ENCODE measurements at places on chromosomes 7 and 10. TPM values are rescaled to one million over a fixed set of nuclear protein-coding genes. Genes with fewer than 3 reads are reported as not detected.

- no peak for DNase-seq
These were observed 239.5 kb downstream of the REEP3 start for GRCh38 chr10:63760708-63761047.

The FZD8 gene
- 15.9 TPM for total RNA-seq

The PKD2L1 gene
- not detected for total RNA-seq

The GPAM gene
- 17.1 TPM for total RNA-seq

DNA sequence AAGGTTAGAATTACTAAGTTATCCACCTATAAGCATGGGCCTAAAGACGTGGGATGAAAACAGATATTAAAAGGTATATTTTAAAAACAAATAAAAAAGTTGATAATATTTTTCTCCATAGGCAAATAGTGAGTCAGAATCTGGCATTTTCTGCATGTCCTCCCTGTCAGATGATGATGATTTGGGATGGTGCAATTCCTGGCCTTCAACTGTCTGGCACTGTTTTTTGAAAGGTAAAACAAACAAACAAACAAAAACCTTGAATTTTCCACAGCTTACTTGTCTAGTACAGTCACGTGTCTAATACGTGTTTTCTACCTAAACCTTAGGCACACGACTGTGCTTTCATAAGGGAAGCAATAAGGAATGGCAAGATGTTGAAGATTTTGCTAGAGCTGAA lies 17.4 kb downstream of the HBP1 start:
- no peak for DNase-seq

GRCh38 chr7:156218544-156219306 lies 406.5 kb upstream of the SHH start:
- DNase-seq, result no peak

The ACHE gene
- 0.16 TPM for total RNA-seq

- DNase-seq, result peak; percentile 82
These were observed 34.2 kb upstream of the TCF7L2 start for GRCh38 chr10:112915590-112916572.

The MAGI2 gene
- 0.82 TPM for total RNA-seq

The FXYD4 gene
- not detected for total RNA-seq

GRCh38 chr10:74018241-74018640 lies 20.3 kb downstream of the VCL start:
- no peak for DNase-seq

- DNase-seq, result no peak
These were observed 84.5 kb upstream of the SMNDC1 start for GRCh38 chr10:110389255-110389654.

The TES gene
- total RNA-seq, result 143 TPM

DNA sequence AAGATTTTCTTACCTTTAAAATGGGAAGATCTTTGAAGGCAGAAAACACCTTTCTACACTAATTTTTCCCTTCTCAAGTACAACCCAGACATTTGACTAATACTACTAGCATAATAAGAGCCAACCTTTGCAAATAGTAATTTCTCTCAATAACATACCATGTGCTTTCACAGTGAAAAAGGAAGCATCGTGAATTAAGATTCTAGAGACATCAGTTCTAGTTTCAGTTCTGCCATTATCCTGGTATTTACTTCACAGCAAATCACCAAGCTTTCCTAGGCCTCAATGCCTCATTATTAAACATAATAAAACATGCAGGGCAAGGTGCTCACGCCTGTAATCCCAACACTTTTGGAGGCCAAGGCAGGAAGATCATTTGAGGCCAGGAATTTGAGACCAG lies 24.9 kb downstream of the GSAP start:
- DNase-seq, result no peak

All from SJSA1 (cell line).